ENCODE measurements at places on chromosomes 6 and 20.

- no peak for DNase-seq
These were observed 139.7 kb downstream of the SYNDIG1 start for GRCh38 chr20:24608926-24609667.

DNA sequence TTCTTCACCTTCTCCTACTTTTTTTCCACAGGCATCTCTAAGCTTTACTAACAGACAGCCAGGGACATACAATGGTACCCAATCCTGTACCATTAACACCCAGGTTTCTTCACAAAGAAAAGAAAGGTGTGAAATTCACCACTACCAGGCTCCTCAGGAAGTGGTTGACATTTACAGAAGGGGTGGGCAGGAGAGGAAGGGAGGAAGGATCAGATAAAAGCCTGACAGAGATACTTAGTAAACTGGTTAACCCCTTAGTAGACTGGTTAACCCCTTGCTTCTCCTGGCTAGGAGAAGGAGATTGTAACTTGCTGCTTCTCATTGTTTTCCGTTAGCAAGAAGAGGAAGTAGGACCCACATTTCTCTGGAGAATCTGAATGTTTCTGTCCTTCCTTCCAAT, 7.2 kb downstream of the SAMD3 start:
- peak; percentile 37 for DNase-seq

GRCh38 chr6:128271527-128271926, 248.9 kb downstream of the PTPRK start:
- DNase-seq, result no peak

GRCh38 chr20:11248687-11249638, 575.2 kb upstream of the JAG1 start:
- DNase-seq, result peak; percentile 59

- DNase-seq, result no peak
These were observed 220.5 kb downstream of the PKHD1 start for GRCh38 chr6:51866867-51867266.

DNA sequence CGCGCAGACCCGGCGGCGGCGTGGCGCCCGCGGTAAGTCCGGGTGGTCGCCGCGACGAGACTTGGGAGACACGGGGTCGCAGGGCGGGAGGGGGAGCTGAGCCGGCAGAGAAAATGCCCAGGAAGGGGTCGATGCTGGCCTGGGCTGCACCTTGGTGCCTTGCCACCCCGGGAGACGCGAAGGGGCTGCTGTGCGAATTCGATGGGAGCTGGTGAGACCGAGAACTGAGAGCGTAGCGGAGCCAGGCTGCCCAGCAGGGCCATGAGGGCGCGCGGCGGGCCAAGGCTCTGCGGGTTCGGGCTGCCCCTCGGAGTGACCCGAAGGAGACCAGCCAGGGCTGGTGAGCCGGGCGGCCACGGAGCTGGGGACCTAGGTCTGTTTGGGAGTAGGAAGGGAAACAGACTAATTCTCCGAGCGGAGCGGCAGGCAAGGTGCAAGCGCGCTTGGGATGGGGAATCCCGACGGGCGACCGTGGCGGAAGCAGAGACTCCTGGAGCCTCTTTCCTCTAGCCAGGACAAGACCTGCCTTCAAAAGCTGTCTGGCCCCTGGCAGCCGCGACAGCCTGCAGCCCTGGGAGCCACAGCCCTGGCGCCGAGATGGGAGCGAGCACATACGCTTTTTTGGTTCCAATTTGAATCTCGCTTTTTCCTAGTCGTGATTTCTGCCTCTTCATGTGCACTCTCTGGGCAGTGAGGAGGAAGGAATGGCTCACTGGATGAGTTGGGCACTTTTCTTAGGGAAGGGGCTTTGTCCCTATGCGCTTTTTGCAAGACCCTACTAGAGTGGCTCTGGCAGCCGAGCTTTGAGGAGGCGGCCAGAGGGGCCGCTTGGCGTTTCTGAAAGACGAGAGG, 691 bp downstream of the SYNDIG1 start:
- peak; percentile 63 for DNase-seq
